ENCODE measurements at places on chromosomes 1 and 21.

- no peak for DNase-seq
Measured at GRCh38 chr1:26469558-26469957, 2.7 kb upstream of the HMGN2 start.

DNA sequence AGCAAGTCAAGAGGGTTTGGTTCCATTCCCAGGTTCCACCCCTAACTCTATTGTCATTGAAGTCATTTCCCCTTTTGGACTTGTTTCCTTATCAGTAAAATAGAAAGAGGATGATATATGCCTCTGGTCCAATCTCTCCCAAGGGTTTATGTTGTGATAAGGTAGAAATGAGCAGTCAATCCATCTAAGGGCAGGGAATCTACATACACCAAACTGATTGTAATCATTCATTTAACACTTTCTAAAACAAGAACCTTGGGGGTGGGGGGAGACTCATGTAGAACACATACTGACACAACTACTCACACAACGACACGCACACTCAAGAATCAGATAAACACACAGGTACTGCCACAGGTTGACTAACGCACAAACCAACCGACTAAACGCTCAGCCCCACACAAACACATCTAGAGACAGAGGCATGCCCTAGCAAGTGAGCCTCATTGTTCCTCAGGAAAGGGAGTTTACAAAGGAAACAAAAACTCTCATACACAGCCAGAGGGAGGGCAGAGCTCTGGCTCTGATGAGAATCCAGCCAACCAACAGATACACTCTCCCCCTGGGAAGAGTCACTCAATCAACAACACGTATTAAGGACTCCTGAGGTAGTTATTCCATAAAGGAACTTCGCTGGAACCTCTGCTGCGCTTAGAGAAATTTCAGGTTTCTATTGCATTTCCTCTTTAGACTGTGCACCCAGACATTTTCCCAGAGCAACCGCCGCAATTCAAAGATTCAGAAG lies 1.0 kb downstream of the F11R start:
- no peak for DNase-seq

DNA sequence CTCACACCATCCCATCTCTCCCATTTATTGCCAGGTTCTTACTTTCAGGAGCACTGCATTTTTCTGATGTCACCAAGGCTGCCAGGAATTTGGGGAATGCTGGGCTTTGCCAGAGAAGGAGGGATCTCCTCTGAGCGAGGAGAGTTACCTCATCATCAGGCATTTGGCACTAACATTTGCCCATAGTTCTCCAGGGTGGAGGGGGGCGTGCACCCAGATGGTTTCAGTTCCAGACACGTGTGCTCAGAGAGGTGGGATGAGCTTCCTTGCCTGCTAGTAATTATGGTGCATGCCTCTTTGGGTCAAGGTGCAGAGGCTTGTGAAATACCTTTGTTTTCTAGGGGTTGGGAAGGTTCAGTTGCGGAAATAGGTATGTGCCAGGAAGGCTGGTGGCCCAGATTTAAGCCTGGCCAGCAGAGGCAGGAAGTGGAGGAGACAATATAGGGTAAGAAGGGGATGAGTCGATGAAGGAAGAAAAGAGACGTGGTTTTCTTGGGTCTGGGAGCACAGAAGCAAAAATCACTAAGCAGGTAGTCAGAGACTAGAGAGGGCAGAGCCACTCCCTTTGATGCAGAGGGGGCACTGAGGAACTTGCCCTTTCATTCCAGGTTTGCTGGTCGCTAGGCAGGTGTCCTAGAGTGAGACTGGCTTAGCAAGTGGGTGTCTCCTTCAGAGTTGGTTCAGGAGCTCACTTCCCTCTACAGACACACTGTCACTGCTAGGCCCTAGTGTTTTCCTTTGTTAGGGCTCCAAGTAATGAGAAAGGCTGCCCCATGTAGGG lies 7.2 kb downstream of the TUFT1 start:
- DNase-seq: no peak

DNA sequence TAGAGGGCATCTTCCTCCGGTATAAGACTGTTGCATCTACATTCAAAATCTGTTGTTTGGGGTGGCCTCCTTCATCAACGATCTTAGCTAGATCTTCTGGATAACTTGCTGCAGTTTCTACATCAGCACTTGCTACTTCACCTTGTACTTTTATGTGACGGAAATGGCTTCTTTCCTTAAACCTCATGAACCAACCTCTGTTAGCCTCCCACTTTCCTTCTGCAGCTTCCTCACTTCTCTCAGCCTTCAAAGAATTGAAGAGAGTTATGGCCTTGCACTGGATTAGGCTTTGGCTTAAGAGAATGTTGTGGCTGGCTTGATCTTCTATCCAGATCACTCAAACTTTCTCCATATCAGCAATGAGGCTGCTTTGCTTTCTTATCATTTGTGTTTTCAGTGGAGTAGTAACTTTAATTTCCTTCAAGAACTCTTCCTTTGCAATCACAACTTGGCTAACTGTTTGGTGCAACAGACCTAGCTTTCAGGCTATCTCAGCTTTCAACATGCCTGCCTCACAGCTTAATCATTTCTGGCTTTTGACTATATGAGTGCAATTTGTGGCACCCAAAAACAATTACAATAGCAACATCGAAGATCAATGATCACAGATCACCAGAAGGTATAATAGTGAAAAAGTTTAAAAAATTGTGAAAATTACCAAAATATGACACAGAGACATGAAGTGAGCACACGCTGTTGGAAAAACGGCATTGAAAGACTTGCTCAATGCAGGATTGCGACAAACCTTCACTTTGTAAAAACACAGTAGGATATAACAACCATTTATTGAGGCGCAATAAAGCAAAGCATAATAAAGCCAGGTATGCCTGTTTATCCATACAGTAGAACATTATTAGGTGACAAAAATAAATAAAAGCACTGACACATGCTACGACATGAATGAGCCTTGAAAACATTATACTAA lies 56.7 kb upstream of the GFI1 start:
- DNase-seq: no peak

- no peak for DNase-seq
Measured at GRCh38 chr1:92907949-92908684, 53.1 kb downstream of the DIPK1A start.

- peak; percentile 67 for DNase-seq
Measured at GRCh38 chr1:20486457-20487235, 636 bp upstream of the CAMK2N1 start.

GRCh38 chr1:235749755-235750300 lies 100.2 kb upstream of the GNG4 start:
- DNase-seq: no peak

- DNase-seq: no peak
Measured at GRCh38 chr1:107776900-107777663, 187.9 kb downstream of the VAV3 start.

GRCh38 chr1:2144501-2145090 lies 50.0 kb downstream of the FAAP20 start:
- no peak for DNase-seq

Data from NCI-H187 (cell line).